ENCODE measurements at places on chromosomes 3 and 15. TPM values are rescaled to one million over a fixed set of nuclear protein-coding genes. Genes with fewer than 3 reads are reported as not detected.
A peak's percentile ranks its signal among the peaks of the same experiment; 100 is the strongest.

Gene SEMA3B
- 42.0 TPM for total RNA-seq

Gene PGBD4
- 0.83 TPM for total RNA-seq

Gene PTX3
- total RNA-seq, result 1.5 TPM

Gene IGDCC3
- 0.11 TPM for total RNA-seq

GRCh38 chr3:173733029-173733652 is 335.6 kb downstream of the NLGN1 start:
- peak; percentile 26 for DNase-seq

GRCh38 chr15:35182841-35183479 is 97.9 kb upstream of the NANOGP8 start:
- DNase-seq, result no peak
